Right forelimb (tissue), 1 donor: ENCODE measurements at places on chromosomes 3 and 15.

GRCh38 chr3:132241776-132242514 lies 75.3 kb upstream of the ACP3 start:
- no peak for DNase-seq

GRCh38 chr3:159861369-159861987 lies 127.2 kb upstream of the IL12A start:
- DNase-seq, result no peak

DNA sequence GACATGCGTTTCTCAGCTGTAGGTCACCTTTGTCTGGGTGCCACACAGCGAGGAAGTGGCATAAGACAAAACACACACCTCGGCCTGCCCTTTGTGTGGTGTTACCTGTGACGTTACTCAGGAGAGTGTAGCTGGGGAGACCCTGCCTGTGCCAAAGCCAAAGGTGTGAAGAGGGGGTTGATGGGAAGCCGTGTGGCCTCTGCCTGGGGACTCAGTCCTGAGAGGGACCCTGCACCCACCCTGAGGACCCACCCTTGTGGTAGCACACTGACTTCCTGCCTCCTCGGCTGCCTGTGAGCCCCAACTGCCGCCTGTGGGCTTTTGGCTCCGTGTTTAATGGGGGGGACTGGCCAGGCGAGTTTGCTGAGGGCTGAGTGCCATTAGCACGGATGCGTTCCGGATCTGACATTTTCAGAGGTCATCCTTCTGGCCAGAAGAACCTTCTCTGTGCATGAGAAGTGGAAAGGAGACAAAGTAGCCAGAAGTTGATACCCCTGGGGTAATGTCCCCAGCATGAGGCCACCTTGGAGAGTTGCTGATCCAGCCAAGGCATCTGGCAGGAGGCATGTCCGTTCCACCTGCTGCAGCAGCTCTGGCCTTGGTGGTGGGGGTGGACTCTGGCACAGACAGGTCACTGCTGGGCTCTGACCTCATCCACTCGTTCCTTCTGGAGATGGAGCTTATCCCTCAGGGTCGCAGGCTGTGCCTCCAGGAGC lies 51.8 kb upstream of the FURIN start:
- no peak for DNase-seq

DNA sequence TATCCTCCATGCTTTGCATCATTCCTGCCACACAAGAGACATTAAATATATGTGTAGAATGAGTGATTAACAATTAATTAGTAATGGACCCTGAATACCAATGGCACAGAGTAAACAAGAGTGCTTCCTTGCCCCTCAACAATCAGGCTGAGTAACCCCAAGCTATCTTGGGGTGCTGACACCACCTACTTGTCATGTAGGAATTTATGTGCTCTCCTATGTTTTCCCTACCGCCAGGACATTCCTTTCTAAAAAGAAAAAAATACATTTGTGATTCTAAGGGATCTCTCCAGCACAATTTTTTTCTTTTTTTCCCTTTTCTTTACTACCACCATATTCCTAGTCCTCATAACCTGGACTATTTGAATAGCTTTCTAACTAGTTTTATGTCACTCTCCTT lies 449.1 kb downstream of the MFSD1 start:
- no peak for DNase-seq

DNA sequence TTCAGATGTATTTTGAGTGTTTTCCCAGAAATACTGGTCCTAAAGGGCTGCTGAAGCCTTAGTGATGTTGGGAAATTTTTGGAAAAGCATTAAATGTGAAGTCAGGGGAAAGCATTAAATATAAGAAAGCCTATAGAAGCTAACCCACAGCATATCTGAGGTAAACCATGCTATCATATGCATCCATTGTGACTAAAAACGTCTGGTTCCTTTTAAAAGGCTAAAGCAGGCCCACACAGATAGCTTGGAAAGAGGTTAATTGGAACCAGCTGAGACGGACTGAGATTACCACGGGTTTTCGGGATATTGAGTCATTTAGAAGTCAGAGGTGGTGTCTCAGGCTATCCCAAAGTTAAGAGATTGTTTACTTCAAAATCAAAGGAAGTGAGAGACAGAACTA lies 78.2 kb downstream of the CYP19A1 start:
- no peak for DNase-seq

- no peak for DNase-seq
Observed at GRCh38 chr3:83913381-83913780, 1045.4 kb upstream of the CADM2 start.

GRCh38 chr3:100185847-100186246 lies 71.5 kb upstream of the FILIP1L start:
- no peak for DNase-seq

DNA sequence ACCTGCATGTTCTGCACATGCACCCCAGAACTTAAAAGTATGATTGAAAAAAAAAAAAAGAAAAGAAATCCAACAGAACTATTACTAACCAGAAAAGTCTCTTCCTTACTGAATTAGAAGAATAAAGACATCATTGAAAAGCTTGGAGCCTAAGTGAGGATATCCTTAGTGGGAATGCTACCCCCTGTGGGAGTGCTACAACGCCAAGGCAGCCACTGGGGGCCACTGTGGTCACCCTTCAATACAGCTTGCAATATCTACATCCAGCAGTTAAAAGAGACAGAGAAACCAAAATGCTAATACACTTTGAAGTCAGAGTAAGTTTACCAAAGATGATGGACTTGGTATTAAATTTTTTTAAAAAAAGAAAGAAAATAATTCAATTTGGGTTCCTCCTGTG lies 292.0 kb downstream of the PLCL2 start:
- no peak for DNase-seq

GRCh38 chr3:196238612-196239560 lies 22.6 kb downstream of the SLC51A start:
- no peak for DNase-seq

GRCh38 chr15:40812721-40813425 lies 5.6 kb upstream of the DNAJC17 start:
- DNase-seq, result no peak

GRCh38 chr15:60583194-60583593 lies 104.3 kb upstream of the ICE2 start:
- no peak for DNase-seq

DNA sequence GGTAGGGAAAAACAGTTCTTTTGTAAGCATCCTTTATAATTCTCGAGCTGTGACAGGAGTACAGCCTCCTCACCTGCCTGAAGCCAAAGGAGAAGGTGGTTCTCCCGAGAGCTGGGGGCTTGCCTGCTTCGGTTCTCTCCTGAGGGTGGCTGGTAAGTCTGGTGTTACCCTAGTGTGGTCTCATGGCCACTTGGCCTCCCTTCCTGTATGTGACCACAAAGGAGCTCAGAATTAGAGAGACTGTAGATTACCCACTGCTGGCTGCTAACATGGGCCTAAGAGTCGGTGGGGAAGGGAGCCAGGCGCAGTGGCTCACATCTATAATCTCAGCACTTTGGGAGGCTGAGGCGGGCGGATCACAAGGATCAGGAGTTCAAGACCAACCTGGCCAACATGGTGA lies 12.6 kb downstream of the PDHB start:
- DNase-seq, result no peak

- no peak for DNase-seq
Observed at GRCh38 chr3:69896095-69896494, 103.4 kb upstream of the SAMMSON start.

GRCh38 chr3:52025453-52025852 lies 29.8 kb upstream of the RPL29 start:
- no peak for DNase-seq

GRCh38 chr3:47425959-47426358 lies 45.1 kb downstream of the PTPN23 start:
- no peak for DNase-seq

GRCh38 chr3:33181229-33181628 lies 37.4 kb downstream of the SUSD5 start:
- DNase-seq, result no peak

DNA sequence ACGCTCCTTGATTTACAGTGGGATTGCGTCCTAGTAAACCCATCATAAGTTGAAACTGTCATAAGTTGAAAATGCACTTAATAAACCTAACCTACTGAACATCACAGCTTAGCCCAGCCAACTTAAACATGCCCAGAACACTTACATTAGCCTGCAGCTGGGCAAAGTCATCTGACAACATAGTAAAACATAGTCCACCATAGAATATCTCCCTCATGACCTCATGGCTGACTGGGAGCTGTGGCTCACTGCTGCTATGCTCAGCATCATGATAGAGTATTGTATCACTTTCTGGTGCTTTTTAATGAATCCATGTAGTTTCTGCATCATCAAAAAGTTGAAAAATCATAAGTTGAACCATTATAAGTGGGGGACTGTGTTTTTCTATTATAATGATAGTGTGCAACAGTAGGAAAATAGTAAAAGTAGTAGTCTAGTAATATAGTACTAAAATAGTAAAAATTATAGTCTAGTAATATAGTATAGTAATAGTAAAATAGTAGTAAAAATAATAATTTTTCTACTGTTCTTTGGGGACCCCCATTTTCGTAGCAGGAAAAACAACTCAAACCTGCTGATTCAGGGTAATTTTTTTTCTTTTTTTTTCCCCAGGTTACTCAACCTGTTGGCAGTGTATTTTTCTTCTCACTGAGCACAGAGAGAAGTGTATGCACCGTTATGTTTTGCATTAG lies 233.5 kb downstream of the MYRIP start:
- no peak for DNase-seq

GRCh38 chr3:117977504-117978228 lies 1057.0 kb downstream of the IGSF11 start:
- no peak for DNase-seq
